Activated CD4-positive, alpha-beta memory T cell treated with anti-CD3 and anti-CD28 coated beads, Interleukin-2, amount 10 ng/mL, durations not matched to agents 7 days and 5 days (primary cell): ENCODE measurements at places on chromosomes 4 and X. TPM values are rescaled to one million over a fixed set of nuclear protein-coding genes. Genes with fewer than 3 reads are reported as not detected.

- no peak for DNase-seq
Observed at GRCh38 chr4:77040270-77040669, 35.5 kb downstream of the CCNI start.

DNA sequence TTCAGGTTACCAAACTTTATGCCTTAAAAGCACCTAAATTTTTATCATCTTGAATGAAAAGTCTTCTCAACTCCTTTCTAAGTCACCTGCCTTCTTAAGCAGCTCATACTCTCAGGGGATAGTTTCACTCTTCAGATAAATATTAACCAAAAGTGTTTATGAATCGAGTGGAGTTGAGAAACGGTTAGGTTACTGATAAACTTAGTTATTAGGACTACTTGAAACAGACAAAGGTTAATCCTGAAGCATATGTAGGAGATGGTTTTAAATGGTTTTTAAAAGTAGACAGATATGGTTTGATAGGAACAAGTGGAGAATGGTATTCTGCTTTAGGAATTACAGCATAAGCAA lies 32.8 kb downstream of the CLDN22 start:
- DNase-seq: no peak

GRCh38 chr4:138935-139334 lies 14.6 kb downstream of the ZNF718 start:
- DNase-seq: no peak

GRCh38 chr4:185932491-185932890 lies 120.5 kb upstream of the SORBS2 start:
- DNase-seq: no peak

- DNase-seq: peak; percentile 24
Observed at GRCh38 chr4:94452476-94453371, 982 bp downstream of the PDLIM5 start.

DNA sequence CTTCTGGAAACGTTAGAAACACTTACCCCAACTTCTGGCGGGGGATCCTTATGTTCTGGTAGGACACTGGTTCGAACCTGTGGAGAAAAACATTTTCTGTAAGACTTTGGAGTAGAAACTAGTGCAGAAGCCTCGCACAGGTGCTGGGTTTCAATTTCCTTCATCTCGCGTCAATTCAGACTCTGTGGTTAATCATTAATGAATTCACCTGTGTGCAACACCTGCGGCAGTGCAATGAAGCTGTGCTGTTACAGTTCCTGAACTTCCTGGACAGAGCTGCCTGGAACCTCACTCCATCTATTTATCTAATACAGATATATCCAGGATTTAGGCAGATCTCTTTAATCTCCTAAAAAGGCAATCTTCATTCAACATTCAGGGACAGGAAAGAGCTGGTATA lies 531.4 kb downstream of the INPP4B start:
- no peak for DNase-seq

Gene EDNRA
- not detected for total RNA-seq

Gene RAPGEF2
- total RNA-seq: 27.8 TPM
